ENCODE measurements at places on chromosomes 1 and 21.

GRCh38 chr1:209567698-209568175 is 15.8 kb upstream of the CAMK1G start:
- DNase-seq = no peak

DNA sequence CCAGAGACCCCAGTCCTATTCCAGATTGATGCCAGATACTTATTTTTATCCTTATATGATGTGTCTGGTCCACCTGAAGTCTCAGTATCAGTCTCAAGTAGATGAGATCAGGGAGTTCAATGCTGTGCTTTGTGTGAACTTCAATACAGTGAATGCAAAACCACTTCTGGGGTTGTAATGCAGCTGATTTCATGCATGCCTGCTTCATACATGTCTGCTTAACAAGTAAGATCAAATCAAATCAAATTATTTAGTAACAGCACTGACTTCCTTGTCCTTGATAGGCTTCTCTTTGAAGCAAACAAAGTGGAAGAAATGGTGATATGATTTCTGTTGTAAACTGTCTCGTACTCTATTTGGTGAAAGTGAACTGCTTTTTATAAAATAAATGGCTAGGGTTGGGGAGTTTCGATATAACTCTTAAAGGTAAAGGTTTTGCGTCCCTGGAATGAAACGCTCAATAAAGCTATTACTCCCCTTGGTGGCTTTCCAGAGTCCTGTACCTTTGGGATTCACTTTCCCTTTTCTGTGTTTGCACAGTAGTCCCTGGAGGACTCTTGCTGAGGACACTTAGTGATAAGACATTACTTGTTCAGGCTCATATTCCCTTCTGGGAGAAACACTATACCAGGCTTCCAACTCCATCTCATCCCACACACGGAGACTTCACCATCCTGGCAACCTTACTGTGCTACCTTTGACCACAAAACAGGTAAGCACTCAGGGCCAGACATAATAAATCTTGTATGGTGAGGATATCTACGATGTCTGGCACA is 59.3 kb downstream of the FH start:
- DNase-seq = no peak

DNA sequence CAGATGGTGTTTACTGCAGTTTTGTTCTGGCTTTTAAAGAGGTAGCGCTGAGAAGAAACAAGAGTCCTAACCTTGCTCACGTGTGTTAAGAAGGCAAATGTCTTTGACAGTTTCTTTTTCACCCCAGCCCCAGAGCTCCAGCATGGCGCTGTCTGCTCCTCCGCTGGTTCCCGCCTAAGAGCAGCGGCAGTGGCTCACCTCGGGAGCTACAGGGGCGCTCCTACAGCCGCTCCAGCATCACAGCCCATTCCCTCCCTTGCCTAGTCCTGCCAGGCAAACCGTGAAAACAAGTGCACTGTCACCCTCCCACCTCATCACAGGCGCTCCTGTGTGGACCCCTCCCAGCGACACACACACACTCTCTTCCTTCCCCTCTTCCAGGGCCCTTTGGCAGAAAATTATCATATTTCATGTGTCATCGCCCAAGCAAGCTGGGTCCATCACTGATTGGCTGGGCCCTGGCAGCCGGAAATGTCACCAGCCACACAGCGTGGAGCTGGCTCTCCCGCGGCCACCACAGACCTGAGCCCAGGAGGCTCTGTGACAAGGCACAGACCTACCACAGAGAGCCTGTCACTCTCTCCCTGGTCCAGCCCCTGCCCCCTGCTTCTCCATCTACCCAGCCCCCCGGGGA is 1.2 kb upstream of the HIVEP3 start:
- peak; percentile 71 for DNase-seq

- DNase-seq = no peak
Measured at GRCh38 chr1:247243524-247244137, 12.2 kb upstream of the VN1R5 start.

- no peak for DNase-seq
Measured at GRCh38 chr1:108512239-108513043, 47.5 kb upstream of the EEIG2 start.

DNA sequence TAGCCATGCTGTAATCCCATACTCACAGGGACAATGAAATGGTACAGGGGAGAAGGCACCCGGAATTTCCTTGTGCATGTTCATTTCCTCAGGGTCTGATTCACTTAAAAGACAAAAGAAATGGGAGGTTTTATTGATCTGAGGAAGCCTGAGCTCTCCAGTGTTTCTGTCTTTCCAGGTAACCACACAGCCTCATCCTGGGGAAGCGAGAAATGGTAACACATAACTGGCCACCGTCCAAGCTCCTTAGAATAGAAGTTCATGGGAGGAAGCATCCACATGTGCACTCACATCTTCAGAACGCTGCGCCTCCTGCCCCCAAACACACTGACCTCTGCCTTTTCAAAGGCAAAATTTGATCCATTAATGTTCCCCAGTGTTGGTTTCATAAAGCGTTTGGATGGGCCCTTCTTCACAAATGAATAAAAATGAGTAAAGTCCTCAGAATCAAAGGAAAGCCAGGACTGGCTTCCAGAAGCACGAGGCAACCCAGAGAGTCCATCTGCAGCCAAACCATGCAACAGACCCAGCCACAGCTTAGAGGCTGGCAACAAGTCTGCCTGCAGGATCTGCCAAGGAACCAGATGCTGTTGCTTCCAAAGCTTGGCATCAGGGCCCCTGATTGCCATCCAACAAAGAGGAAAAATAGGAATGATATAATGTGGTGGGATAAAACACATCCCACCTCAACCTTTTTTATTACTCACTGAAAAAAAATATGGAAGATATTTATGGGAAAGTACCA is 120.3 kb downstream of the ZBTB18 start:
- DNase-seq = no peak

DNA sequence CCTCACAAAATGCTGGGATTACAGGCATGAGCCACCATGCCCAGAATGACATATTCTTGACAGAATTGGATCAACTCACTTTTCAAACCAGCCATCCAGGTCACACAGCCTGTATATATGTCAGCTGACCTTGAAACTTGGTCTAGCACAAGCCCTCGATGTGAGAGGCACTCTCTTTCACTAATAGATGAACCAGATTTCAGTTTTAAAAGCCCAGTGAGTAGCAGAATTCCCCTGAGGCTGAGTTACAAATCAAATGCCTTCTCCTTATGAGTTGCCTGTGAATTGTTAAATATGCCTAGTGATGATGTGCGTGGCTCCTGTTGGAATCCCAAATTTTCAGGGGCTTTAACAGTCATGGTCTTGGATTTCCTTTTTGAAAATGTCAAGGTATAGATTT is 88.7 kb downstream of the CD247 start:
- DNase-seq = no peak

- no peak for DNase-seq
Measured at GRCh38 chr1:186950547-186950946, 121.8 kb downstream of the PLA2G4A start.

- DNase-seq = no peak
Measured at GRCh38 chr1:6260433-6260934, 414 bp downstream of the GPR153 start.

- no peak for DNase-seq
Measured at GRCh38 chr1:27153927-27154358, 982 bp downstream of the SLC9A1 start.

GRCh38 chr1:214341932-214342331 is 61.0 kb downstream of the SMYD2 start:
- DNase-seq = no peak

- no peak for DNase-seq
Measured at GRCh38 chr1:56758135-56758534, 61.1 kb downstream of the FYB2 start.

GRCh38 chr1:78281580-78281979 is 209.2 kb upstream of the PTGFR start:
- DNase-seq = no peak

- DNase-seq = no peak
Measured at GRCh38 chr1:92951141-92951582, 10.1 kb downstream of the DIPK1A start.

DNA sequence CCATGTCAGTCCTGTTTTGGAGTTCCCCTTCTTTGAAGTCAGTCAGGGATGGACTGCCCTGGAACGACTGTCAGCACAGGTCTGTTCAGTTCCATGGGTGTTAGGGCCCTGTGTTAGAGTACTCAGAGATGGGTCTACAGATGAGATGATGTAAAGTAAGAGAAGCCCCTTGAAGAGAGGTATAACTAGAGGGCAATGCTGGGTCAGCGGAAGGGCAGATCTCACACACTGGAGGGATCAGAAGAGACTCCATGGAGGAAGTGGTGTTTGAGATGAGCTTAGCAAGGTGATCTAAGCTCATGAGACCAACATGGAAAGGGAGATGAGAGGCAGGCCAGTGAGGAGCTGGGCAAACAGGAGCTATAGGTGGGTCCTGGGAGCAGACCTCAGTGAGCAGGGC is 7.6 kb downstream of the PPFIA4 start:
- DNase-seq = no peak

GRCh38 chr1:228236744-228237143 is 28.9 kb downstream of the OBSCN start:
- no peak for DNase-seq

- no peak for DNase-seq
Measured at GRCh38 chr1:212484701-212485570, 52.2 kb downstream of the NENF start.

DNA sequence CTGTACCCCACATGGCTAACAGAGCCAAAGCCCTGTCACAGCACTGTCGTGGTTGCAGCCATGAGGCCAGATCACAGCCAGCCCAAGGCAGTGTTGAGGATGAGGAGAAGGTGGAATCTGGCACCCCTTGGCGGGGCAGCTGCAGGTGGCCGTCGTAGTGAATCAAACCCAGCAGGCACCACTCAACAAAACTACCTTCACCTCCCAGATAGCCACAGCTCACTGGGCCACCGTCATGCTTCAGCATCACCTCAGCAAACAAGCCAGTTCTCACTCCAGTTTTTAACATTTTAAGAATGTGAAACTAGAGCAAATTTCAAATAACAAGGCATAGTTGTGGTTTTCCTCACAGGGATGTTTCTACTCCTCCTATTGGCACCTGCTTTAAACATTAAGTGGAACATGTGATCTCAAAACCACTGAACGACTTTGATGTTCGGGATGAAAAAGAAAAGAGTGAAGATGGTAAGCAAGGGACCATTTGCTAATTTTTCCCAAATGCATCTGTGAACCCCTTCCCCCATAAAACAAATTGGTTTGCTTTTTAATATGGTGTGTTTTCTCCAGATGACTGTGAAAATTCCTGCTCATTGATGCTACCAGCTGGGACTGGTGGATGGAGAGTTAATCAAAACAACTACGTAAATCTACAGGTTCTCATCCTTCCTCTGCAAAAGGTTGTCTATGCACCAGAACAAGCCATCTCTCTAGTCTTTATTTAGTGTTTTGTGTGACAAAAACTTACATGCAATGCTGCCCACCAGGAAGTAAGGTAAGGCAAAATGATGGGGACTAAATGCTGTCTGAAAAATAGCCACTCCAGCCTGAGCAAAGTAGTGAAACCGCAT is 45.5 kb downstream of the TOR1AIP2 start:
- no peak for DNase-seq

GRCh38 chr1:167168424-167168823 is 52.3 kb upstream of the POU2F1 start:
- no peak for DNase-seq

DNA sequence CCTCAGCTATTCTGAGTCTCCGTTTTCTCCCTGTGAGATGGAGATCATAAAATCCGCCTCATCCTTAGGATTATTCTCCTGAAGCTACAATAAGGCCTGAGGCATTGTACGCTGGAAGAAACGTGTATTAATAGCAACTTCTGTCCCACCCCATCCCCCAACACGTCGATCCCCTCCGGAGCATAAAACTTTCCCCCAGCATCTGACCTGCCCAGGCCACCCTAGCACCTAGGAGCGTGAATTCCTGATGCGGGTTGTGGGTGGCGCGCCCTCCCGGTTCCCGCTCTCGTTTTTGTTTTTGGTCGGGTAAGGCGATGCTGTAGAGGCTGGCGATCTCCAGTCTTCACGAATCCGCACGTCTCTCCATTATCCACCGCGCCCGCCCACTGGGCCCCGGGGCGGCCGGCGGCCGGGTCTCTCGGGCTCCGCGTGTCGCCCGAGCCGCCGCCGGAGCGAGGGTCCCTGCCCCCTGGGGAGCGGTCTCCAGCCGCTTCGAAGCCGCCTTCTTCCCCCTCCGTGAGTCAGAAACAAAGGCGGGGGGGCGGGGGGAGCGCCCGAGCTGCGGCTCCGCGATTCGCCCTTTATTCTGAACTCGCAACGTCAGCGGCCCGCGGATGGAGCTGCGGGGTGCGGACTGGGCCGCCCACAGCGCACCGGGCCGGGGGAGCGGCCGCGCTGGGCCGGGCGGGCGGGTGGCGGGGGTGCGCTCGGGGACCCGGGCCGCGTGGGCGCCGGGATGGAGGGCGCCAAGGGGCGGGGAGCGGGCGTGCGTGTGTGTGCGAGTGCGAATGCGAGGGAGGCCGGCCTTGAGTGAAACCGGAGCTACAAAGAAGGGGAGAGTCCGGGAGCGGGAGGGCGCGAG is at the start of gene PLEKHO1:
TSS of gene PLEKHO1 (plus strand) at position 646 of the 862 bp plus-strand sequence. CDS start 342 bp downstream, outside the sequence.
- DNase-seq = peak; percentile 10

DNA sequence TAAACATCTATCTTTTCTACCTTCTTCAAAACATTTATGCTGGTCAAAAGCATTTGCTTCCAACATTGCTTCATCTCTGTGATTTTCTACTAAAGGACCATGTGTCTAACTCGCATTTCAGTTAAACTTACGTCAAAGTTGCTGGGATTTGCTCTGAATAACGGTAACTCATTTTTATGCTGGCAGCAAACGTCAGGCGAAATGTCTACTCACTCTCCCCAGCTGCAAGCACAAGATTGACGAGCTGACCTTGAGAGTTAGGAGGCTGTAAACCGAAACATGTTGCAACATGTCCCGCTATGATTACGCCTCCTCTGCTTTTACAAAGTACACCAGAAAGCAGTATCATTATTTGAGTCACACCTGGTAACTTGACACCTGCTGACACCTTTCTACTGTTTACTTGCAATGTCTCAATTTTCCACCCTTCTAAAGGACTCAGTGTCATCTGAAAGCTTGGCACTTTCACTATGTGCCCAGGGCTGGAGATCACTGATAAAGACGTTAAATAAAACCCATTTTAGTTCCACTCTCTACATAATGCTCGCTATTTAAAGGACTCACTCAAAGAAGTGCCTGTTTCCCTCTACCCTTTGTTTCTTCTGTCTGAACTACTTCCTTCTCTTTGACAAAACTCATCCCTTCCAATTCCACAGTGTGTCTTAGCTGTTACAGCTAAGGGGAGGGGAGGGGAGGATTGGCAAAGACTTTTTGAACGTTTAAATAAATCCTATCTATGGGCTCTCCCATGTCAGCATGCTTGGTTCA is 111.9 kb downstream of the PTPN14 start:
- peak; percentile 53 for DNase-seq

GRCh38 chr1:154495496-154496273 is 6.3 kb upstream of the TDRD10 start:
- DNase-seq = no peak

Data from NCI-H2081 treated with DMSO at 0.1 percent for 48 hours (cell line).